ENCODE measurements at places on chromosomes 7 and 10. TPM values are rescaled to one million over a fixed set of nuclear protein-coding genes. Genes with fewer than 3 reads are reported as not detected.

- DNase-seq, result no peak
Observed at GRCh38 chr10:19904202-19904661, 88.0 kb downstream of the PLXDC2 start.

DNA sequence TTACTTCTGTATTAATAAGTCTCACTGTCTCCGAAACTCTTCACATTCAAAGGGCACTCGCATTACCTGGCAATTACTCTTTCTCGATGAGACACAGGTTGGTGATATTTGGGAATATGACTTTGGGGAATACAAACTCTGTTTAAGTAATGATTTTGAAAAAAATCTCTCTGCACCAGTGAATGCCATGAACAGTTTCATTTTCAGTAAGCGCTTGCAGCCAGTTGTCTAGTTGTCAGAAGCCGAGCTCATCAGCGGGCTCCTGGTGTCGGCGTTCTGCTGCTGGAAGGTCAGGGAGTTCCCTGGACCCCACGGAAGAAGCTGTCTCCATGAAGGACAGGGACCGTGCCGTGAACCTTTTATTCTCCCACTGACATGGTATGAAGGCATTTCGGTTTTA lies 57.7 kb downstream of the PTPRE start:
- DNase-seq, result no peak

- DNase-seq, result no peak
Observed at GRCh38 chr10:2225609-2226008, 488.3 kb upstream of the ADARB2 start.

- no peak for DNase-seq
Observed at GRCh38 chr7:159026271-159027055, 118.2 kb downstream of the VIPR2 start.

DNA sequence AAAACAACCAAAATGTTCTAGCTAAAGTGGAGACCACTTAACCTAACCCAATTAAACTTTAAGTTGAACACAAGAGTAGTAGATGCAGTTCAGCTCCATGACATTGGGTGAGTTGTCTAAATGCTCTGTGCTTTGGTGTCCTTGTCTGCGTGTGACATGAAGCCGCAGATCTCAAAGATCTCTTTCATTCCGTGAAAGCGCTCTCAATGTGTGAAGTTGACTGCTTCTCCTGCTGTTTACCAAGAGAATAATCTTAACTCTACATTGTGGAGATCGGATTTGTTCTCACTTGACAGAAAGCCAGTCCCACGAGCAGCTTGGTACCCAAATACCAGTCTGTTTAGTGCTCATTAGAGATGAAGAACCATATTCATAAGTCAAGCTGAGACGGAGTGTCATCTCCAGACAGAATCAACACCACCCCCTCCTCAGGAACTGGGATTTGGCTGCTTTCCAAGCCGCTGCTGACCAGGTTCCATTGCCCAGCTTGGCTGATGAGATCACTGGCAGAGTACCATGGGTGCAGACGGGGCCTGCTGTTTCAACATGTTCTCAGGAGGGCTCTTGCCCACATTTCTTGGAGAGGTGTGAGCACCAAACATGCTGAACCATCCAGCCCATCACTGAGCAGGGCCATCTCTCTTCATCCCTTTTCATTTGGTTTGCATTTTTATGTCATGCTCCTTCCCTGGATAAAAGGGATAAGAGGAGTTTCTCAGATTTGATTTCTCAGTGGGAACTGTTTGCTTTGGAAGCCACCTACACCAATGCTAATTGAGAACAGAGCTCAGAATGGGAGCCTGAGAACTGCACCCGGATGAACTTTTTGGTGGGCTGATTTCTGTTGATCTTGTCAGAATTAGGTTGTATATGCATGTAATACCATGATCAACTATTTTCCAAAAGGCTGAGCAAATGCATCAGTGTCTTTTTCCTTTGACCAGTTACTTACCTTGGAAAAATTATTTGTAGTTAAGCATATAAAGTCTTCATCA lies 95.8 kb upstream of the AGBL3 start:
- DNase-seq, result no peak

IL2RA gene
- polyA plus RNA-seq, result not detected

DNA sequence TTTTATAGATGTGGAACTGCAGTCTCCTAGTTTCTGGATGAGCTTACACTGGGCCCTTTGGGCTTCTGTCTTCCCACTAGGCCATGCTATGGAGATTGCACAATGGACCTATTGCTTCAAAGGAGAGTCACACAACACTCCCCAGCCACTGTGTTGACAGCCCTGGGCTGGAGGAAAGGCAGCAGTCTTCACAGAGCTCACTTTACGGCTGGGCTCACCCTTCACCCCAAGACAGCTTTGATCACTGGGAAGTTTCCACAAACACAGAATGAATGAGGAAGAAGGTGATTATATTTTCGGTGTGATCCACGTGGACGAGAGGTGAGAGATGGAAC lies 92.7 kb upstream of the GDF10 start:
- DNase-seq, result no peak

DNA sequence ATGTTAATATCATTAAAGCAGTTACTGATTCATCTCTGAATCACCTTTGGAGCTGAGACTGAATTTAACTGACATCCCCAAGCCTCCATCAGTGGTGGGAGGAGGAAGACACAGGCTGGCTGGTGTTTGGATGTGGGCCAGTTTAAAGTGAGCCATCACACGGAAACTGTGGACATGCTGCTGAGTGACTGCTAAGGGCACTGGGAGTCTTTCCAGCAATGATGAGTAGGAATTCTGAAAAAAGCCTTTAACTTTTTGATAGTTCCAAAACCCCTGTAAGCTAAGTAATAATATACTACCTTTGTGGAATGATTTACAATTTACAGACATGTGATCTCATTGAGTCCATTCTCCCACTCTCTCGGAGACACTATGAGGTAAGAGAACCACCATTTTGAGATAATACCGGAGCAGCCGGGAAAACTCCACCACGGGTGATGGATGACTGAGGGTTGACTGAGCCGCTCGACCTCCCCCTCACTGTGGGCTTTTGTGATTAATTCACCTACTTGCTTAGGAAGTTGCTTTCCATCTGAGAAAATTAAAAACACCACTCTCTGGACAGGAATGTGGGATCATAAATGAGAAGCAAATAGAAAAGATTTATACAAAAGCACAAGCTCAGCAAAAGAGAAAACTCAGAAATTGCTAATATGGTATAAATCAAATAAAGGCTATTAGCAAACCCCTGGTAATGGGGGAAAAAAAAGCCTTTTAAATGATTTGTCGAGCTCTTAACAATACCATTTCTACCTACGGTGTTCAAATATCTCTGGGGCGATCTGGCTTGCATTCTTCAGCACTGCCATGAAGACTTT lies 194.8 kb downstream of the FANK1 start:
- DNase-seq, result no peak

DNA sequence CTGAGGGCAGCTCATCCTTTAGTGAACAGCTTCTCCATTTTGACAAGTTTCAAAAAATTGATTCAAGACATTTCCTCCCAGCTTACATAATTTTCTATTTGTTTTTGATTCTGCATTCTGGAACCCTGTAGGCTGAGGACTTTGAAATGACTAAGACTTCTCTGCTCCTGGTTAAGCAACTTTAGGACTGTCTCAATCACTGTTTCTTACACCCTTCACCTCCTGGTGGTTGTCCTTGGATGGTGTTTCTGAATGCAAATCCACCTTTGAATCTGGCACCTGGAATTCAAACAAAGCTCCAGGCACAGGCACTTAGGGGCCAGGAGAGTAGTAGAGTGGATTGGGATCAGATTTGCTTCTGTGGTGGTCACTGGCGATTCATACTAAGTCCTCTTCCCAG lies 595.5 kb downstream of the LRMDA start:
- no peak for DNase-seq

Measured in left renal pelvis (tissue), 4 donors.